T follicular helper cell (primary cell): ENCODE measurements at places on chromosomes 16 and 17.

DNA sequence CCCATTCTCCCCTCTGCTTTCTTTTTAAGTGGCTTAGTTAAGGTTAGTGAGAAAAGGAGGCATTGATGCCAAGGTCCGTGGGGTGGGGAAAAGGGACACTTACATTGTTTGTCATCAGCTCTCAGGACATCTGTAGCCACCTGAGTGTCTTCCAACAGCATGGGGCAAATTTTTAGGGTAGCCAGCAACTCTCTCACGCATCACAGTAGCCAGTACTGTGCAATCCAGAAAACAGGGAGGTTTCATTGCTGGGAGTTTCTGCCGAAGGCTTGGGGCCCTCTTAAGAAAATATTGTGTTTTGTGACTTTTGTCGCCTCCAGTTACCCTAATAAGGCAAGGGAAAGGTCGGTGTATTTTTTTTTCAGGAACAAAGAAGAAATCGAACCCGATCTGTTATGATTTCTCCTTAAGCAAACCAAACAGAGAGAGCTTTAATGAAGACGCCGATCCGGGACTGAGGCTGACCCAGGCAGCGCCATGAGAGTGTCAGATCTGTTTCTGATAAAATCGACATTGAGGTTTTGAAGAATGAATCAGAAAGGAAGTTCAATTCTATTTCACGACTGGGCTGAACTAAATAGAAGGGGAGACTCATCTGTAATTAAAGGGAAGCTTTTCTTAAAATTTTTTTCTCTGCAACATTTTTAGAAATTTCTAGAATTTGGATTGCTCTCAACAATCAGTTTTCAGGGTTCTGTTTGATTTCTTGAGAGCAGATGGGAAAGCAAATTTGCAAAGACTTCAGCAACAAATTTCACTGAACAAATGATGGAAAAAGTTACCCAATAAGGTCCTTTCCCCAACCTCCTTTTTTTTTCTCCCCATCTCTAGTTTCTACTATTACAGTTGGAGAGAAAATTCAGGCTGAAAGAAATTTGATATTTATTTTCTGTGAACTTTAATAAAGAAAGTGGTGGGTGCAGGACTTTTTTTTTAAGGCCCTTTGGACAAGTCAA is 144.7 kb upstream of the IRX3 start:
- no peak for DNase-seq

DNA sequence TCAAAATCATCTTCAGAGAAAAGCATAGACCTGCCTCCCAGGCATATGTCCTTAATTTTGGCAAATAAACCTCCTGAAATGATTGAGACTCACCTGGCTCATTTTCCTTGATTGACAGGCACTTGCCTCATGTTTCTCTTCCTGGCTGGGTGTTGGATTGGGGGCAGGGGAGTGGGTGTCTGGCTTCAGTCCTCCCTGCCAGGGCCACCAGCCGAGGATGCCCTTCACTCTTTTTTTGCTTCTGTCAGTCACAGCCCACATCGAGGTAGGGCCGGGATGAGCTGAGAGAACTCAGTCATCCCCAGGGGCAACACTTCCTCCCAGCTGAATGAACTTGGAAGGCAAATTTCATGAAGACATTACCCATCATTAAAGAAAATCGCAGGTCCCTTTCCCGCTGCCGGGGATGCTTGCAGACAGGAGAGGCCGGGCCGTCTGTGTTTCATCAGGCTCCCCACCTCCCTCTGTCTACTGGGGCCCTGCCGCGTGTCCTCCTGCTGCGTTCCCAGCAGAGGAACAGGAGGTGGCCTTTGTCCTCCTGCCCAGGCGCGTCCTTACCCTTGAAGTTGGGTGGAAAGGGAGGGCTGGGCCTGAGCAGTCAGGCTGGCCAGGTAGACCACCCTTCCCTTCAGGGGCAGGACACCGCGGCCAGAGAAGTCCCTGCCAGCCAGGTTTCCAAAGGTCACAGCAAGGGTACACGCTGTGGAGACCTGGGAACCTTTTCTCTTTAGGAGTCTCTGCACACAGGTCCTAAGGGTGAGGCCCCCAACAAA is 11.2 kb upstream of the DNAH17 start:
- DNase-seq: no peak

DNA sequence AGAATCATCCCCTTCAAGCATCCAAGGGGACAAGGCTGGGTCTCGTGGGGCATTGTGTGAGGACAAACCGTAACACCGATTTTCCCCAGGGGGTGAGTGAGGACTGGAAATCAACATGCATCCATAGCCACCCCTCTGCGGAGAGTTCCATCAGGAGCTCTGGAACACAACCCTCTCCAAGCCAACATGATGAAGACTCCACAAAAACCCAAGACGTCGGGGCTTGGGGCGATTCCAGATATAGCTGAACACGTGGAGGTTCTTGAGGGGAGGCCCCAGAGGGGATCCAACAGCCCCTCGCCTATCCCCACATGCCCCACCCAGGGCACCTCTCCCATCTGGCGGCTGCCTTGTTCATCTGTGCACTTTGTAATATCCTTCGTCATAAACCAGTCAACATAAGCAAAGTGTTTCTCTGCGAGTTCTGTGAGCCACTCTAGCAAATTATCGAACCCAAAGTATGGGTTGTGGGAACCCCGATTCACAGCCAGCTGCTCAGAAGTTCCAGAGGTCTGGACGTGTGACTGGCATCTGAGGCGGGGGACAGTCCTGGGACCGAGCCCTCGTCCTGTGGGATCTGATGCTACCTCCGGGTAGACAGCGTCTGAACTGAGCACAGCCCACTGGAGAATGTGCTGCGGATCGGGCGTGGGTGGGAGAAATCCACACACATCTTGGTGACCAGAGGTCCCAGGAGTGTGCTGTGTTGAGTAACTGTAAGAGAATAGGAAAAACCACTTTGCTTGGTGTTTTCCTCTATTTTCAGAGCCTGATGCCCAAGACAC is 55.5 kb downstream of the RPH3AL start:
- DNase-seq: no peak

DNA sequence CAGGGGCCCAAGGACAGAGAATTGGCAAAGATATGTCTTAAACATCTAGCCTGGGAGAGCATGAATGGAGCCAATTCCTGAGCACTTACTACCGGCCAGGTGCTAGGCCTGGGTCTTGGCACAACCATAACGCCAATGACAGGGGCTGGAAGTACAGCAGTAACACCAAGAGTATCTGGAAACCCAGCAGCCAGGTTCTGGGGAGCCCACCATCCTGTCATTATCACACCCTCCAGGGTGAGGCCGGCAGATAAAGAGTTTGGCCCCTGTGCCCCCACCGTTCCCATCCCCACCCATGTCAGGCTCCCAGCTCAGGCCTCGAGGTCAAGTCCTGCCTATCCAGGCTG is 508 bp upstream of the TMC8 start:
- no peak for DNase-seq

GRCh38 chr16:86723689-86724088 is 145.3 kb downstream of the FOXL1 start:
- no peak for DNase-seq

DNA sequence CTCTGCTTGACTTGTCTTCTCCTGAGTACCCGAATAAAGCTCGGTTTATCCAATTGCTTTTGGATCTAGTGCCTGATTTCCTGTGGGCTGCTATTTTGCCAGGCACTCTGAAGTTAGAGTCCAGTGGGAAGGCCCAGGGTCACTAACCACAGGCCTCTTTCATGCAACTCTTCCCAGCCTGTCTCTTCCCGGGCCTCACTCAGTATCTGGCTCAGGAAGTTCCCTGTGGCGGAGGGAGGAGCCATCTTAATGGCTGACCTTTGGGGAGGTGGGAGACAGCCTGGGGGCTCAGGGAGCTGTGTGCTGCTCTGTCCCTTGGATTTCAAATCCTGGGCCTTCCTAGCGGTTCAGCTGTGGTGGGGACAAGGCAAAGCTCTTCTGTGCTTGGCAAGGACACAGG is 328.5 kb downstream of the SLC39A11 start:
- no peak for DNase-seq

- no peak for DNase-seq
Measured at GRCh38 chr17:61542027-61542426, 49.0 kb downstream of the NACA2 start.

DNA sequence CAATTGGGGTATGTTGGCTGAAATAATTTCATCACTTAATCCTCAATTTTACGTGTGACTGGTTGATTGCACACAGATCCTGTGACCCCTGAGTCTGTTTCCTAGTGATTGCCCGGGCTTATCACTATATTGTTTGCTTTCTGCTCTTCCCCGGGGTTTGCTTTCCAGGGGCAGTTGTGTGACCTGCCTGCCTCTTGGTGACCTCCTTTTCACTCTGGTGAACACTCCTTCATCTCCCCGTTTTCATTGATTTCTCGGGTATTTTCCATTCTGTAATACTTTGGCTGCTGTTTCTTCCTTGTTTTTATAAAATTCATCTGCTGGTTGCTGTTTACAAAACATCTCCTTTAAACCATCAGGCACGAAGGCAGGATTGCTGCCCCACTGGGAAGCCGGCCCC is 36.0 kb downstream of the NTN1 start:
- no peak for DNase-seq

GRCh38 chr17:14784997-14785696 is 480.0 kb downstream of the PMP22 start:
- peak; percentile 7 for DNase-seq
